ENCODE measurements at places on chromosomes 13 and 19. TPM values are rescaled to one million over a fixed set of nuclear protein-coding genes. Genes with fewer than 3 reads are reported as not detected.

The FUZ gene
- total RNA-seq: 29.3 TPM

The DLEU7 gene
- total RNA-seq: not detected

The TBXA2R gene
- 0.64 TPM for total RNA-seq

The PRRG2 gene
- total RNA-seq: 0.38 TPM

The TPGS1 gene
- 84.8 TPM for total RNA-seq

DNA sequence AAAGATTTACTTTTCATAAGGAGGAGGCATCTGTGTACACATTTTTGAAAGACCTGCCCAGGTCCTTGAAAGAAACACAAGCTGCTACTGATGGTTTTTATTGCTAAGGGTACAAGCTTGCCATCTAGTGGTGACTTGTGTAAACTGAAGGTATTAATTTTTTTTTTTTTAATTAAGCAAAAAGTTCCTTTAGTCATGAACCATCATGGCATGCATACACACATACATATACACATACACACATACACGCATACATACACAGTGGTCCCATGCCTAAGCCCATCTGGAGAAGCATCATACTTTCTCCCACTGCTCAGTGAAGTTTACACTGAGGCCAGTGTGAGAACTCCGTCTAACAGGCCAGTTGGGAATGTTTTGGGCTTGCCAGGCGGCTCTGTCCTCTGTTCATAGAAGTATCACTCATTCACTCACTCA, 312.5 kb downstream of the DCLK1 start:
- DNase-seq: peak; percentile 17

Measured in LHCN-M2 (cell line).